ENCODE measurements at places on chromosomes 3 and 15.

DNA sequence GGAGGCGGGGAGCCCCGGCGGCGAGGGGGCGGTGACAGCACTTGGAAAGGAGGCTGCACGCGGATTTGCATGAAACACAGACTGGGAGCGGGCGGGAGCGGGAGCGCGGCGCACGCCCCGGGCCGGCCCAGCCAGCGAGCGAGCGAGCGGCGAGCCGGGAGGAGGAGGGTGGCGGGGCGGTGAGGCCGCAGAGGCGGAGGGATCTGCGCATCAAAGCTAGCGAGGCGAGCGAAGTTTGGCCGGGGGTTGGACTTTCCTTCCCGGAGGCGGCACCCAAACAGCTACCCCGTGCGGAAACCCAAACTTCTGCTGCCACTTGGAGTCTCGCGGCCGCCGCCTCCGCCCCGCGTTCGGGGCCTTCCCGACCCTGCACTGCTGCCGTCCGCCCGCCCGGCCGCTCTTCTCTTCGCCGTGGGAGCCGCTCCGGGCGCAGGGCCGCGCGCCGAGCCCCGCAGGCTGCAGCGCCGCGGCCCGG, at the start of gene SMAD3:
Gene SMAD3, plus strand, starts transcription at position 72 of the 475 bp plus-strand sequence. CDS start 553 bp downstream, outside the sequence.
- DNase-seq, result peak; percentile 94

GRCh38 chr3:151174351-151174750, 28.7 kb downstream of the GPR171 start:
- no peak for DNase-seq

- DNase-seq, result no peak
Observed at GRCh38 chr3:2094941-2095340, 3.7 kb upstream of the CNTN4 start.

DNA sequence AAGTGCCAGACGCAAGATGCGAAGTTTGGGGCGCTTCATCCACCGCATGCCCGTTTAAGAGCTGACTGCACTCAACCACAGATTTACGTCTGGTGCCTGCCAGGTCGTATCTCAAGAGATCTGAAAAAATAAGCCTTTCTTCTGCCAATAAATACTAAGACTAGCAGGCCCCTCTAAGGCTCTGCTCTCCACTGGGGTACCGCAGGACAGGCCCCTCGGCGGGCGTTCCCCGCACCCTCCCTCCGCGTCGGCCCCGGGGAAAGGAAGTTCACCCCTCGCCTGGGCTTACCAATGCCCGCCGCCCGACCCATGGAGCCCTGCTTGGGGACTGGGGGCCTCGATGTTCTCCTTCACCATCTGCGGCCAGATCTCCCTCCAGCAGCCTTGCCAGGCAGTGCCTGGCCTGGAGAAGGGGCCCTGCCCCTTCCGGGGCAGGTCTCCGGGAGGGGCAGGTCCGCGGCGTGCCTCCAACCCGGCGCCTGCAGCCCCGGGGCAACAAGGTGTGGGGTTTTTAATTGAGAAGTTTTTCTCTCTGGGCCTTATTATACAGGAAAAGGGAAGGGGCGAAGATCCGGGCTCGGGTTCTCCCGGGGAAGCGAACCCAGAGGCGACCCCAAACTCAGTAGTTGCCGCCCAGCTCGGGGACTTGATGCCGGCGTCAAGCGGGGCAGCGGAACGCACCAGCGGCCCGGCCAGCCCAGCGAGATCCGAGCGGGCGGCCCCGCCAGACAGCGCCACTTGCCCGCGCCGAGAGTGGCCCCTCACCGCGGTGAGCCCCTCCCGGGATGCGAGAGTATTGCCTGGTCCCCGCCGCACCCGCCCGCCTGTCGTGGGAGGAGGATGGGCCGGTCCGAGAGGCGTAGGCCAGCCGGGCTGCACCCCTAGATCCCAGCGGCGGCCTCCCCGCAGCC, 735 bp downstream of the GOLGA8B start:
- DNase-seq, result peak; percentile 23

DNA sequence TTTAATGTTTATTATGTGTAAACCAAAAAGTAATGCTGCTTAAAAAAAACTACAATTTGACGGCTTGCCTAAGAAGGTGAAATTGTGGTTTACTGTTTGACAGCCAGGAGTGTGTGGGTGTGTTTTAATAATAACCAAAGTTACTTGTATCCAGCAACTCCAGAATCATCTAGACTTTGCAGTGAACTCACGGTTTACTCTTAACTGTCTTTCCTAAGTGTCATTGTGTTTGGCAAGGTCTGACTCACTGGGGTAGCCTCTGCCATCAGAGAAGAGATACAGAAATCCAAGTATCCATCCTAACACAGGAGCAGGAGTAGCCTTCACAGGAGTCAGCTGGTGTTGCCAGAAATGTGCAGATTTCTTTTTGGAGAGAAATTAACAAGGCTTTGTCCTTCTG, 151.1 kb downstream of the CTNNB1 start:
- no peak for DNase-seq

GRCh38 chr15:61509327-61509840, 280.3 kb upstream of the RORA start:
- DNase-seq, result no peak

DNA sequence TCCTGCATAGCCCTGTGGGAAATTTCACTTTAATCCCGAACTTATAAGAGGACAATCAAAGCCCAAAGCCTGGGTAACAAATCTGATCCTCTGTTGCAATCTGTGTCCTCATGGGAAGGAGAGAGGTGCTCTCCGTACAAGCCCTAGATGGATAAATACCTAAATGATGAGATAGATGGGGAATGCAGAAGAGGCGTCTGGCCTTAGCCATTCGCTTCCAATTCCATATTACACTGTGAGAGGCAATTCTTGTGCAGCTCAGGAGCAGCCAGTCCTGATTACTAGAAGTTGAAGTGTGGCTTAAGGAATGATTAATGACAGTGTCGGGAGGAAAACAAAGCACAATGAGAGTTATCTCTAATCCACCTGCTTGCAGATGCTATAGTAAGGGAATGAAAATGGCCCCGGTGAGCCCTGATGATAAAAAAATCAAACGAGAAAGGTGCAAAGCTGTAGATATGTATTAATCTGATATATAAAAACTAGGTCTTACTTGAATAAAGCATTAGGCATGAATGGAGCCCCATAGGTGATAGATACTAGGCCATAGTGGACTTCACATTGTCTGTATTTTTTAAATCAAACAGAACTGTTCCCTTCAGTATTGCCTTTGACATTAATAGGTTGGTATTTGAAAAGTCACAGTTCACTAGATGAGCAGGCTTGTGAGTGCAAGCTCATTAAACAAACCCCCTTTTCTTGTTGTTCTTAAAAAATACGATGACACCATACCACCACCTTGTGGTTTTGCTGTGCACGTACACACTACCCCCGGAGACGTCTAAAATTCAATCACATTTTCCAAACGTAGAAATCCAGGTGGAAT, 54.2 kb upstream of the TMCO5A start:
- peak; percentile 18 for DNase-seq

DNA sequence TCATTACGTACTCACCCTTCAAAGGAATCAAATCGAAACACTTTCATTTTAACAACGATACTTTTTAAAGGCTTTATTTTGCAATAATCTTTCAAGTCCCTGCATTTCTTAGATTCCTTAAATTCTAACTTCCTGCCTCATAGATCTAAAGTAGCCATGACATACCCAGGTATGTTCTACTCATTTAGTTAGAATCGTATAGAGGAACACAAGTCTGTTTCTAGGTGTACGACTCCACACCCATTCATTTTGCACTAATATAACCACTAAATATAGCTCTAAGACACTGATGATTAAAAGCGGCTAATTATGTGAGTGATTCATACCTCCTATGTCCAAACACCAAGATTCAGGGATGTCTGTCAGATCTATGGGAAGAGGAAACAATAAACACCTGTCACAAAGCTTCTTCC, 1.3 kb downstream of the ATP13A3 start:
- no peak for DNase-seq

- no peak for DNase-seq
Observed at GRCh38 chr3:139199421-139200010, 144.3 kb upstream of the MRPS22 start.

DNA sequence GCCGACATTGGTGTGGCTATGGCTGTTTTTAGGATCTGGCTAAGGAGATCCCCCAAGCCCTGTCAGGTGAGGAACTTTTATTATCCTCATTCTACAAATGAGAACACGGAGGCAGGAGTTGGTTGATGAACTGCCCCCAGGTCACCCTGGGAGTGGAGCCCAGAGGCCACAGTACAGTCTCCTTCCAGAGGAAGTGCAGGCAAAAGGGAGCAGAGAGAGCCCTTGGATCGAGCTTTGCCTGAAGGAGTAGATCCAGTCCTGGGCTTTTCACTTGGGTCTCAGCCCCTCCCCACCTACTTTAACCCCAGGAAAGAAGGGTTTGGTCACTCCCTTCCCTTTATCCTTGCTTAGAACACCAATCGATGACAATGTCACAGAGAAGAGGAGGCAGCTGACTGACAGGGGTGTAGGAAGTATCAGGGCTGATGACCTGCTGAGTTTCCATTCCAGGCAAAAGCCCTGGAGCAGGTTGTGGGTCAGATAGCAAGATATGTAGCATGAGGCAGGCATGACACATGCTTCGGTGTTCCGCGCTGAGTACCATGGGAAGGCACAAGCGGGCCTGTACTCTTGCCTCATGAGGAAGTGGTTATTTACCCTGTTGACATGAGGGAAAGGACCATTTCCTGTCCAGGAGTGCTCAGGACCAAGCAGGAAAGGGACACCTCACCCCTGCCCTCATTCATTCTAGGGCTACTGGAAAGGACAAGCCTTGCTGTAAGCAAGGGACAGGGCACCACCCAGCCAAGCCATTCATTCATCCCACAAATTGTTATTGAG, 5.8 kb upstream of the PLA2G4D start:
- DNase-seq, result no peak

DNA sequence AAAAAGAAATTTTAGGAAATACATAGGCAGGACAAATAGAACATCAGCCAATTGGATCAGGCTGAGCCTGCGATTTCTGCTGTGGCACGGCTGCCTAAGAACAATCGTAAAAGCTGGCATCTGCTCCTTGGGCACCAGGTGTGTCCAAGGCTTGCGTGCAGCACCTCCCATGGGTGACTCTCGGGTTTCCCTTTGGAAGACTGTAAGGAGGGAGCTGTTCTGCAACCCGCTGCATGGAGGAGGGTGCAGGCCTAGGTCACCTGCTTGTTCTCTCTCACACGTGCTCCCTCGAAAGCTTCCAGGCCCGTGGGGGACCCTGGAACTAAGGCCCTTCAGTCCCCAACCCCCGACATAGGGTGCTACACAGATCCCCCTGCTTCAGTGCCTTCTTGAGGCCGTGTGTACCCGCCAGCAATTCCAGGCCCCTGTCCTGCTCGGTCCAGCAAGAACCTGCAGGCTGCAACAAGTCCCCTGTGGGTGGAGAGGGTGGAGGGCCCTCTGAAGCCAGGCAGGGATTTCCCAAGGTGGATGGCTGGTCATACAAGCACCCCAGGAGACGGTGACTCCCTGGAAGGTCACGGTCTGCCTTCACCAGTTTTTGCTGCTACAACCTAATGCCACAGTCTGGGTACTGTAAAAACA, 3.4 kb downstream of the GP9 start:
- DNase-seq, result no peak

DNA sequence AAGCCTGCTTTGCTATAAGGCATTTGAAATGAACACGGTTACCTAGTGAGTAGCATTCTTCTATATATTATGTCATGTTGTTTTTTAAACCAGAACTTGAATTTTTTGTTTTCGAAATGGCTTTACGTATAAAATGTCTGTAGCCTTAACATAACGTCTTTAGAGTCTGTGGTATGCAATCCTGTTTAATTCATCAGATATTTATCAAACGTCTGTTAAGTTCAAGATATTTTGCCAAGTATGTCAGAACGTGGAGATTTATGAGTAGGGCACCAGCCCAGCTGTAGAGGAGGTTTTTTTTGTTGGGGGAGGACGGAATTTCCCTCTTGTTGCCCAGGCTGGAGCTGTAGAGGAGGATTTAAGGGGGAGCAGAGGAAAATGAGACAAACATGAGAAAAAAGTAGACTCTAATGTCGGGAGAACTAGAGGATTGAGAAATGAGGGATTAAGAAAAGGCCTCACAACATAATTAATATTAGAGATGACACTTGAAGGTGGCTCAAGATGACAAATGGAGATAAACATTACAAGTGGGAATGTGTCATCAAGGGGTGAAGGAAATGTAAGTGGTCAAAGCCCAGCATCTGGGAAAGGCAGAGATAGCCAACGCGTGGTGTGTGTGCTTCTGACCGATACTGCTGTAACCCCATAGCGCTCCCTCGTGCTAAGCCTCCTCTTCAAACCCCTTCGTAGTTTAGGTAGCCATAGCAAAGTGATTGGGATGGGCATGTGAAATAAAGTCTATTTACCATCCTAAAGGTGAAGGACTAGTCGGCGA, 154.0 kb upstream of the GOLGA6L4 start:
- no peak for DNase-seq

DNA sequence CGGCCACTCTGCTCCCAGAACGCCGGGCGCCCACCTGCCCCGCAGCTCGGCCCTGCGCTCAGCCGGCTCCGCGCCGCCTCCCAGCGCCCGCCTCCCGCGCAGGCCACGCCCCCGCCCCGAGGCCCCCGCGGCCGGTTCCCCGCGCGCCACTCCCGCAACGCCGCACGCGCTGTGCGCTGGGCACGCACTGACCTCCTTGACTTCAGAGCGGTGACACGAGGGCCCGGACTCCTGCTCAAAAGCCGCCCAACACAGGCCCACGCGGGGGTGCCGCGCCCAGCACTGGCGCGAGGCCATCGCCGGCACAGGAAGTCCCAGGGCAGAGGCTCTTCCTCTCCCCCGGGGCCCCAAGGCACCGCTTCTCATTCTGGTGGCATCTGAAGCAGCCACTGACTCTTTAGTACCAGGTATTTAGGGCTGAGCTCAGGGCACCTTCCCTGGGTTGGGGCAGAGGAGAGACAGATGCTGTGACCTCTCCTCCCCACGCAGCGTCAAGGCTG, 12.4 kb downstream of the TNK2 start:
- peak; percentile 66 for DNase-seq

GRCh38 chr15:29104566-29104880, 165.1 kb downstream of the NSMCE3 start:
- DNase-seq, result no peak

GRCh38 chr15:98689431-98689861, 41.1 kb downstream of the IGF1R start:
- DNase-seq, result peak; percentile 48

DNA sequence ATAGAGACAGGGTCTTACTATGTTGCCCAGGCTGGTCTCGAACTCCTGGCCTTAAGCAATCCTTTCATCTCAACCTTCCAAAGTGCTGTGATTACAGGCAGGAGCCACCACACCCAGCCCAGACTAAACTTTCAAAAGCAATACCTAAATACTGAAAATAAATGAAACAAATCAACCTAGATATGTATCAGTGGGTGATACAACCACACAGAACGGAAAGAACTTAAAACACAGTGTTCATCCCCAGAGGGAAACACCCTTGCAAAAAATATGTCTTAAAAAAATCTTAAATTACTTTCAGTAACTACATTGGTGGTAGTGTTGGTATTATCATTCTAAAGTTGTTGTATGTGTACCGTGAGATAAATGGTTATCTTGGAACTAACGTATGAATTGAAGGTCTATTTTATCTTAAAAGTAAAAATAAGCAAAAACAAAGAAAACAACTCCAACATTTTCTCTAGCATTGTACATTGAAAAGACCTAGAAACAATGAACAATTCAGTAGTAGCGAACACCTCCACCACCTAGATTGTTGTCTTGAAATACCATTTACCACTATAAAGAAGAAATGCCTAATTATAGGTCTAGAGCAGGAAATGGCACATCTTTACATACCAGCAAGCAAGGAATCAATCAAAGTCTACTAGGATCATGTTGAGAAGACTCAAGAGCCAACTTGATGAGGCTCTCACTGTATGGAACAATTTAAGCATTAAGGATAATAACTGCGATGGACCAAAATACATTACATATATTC, 24.7 kb downstream of the SLTM start:
- DNase-seq, result no peak

GRCh38 chr3:130517602-130518001, 625 bp downstream of the COL6A6 start:
- no peak for DNase-seq

Data from Calu3 (cell line).